Stimulated activated CD8-positive, alpha-beta memory T cell treated with anti-CD3 and anti-CD28 coated beads, Interleukin-15, amount 100 ng/mL, for 4 hours (primary cell): ENCODE measurements at places on chromosomes 7 and 10.

- DNase-seq, result no peak
These were observed 18.1 kb downstream of the STRA8 start for GRCh38 chr7:135251496-135252391.

DNA sequence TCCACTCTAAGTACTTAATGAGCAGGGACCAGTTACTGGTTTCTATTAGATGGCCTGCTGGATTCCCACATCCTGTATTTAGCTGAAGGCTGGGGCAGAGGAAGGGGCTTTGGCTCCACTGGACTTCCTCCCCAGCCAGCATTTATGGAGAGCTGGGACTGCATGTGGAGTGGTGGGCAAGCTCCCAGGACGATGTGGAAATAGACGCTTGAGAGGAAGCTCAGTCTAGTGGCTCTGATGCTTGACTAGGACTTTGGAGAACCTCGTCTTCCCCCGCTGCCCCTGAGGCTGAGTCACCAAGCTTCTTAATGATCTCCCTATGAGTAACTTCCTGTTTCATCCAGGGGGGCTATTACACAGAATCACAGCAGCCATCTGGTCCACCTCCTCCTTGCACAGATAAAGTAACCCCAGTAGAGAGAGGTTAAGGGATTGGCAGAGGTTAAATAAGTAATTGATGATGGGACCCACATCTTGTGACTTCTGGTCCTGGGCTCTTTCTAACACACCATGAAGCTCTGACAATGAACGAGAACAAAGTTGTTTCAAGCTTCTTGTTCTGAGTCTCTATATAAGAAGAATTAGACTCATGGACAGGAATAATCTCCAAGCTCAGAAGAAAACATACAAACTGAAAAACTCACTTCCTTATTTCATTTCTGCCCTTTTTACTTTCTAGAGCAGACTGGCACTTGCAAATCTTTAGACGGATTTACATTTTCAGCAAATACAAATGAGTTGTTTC lies 126.2 kb downstream of the PRPF18 start:
- peak; percentile 19 for DNase-seq

- no peak for DNase-seq
These were observed 122.9 kb upstream of the PPIF start for GRCh38 chr10:79224263-79224949.

GRCh38 chr10:29669149-29669548 lies 34.4 kb upstream of the SVIL start:
- no peak for DNase-seq

DNA sequence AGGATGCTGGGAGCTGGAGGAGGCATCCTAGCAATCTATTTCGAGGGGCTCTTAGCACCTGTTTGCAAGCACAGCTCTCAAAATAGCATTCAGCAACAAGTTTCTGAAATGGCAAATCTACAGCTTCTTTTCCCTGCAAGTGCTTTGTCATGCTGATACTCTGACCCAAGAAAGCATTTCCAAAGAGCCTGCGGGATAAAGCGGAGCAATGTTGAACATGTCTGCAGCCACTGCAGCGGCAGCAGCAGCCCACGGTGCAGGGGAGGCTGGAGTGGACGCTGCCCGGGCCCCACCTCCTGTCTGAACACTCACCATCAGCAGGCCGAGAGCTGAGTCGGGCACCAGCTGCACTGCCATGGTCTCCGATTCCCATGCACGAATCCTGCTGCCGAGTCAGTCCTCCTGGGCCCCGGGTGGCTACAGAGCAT lies 964 bp downstream of the FRMD4A start:
- no peak for DNase-seq

DNA sequence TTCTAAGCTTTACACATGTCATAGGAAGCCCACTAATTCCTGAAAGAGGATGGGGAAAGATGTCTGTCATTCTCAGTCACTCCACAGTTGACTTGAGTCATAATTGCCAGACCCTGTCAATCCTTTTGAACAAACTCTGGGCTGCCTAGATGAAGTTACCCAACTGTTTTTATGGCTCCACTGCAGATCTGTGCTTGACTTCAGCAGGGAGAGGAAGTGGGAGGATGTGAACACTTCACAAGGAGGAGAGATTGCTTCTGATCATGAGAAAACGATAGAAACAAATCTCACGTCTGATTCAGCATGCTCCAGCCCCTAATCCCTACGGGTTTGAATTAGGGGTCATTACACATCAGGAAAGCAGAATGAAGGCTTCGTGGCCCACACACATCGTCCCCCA lies 596.6 kb upstream of the CELF2 start:
- DNase-seq, result no peak

DNA sequence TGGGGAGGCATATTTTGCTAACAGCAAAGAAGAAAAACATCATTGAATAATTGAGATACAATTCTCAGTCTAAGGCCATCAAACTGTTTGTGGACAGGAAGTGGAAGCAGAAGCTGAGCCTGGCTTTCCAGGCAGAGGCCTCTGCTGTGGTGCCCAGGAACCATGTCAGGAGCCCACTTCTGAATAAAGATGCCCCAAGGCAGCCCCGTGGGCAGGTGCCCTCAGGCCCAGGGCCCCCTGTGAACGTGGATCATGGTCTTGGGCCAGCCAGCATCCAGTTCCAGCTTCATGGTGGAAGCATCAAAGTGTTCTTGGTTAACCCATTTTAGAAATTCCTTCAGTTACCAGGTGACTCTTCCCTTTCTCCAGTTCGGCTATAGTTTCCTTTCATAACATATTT lies 346.8 kb downstream of the PTPRN2 start:
- no peak for DNase-seq

DNA sequence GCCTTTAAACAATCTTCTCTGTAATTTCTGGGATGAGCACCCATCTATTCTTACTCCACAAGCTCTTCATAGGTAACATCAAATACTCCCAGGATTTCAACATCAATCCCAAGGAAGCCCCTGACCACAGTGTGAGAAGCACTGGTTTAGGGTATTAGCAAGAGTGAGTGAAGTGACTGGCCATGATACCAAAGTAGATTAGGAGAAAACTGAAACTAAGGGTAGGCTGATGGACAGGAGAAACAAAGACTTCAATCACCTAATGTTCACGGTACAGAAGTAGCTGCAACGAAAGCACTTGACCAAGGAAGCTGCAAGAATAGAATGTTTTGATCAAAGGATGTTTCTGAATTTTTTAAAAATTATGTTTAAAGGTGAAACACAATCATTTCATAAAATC lies 49.8 kb downstream of the LMBR1 start:
- no peak for DNase-seq

GRCh38 chr10:122249991-122250750 lies 20.9 kb upstream of the BTBD16 start:
- no peak for DNase-seq

DNA sequence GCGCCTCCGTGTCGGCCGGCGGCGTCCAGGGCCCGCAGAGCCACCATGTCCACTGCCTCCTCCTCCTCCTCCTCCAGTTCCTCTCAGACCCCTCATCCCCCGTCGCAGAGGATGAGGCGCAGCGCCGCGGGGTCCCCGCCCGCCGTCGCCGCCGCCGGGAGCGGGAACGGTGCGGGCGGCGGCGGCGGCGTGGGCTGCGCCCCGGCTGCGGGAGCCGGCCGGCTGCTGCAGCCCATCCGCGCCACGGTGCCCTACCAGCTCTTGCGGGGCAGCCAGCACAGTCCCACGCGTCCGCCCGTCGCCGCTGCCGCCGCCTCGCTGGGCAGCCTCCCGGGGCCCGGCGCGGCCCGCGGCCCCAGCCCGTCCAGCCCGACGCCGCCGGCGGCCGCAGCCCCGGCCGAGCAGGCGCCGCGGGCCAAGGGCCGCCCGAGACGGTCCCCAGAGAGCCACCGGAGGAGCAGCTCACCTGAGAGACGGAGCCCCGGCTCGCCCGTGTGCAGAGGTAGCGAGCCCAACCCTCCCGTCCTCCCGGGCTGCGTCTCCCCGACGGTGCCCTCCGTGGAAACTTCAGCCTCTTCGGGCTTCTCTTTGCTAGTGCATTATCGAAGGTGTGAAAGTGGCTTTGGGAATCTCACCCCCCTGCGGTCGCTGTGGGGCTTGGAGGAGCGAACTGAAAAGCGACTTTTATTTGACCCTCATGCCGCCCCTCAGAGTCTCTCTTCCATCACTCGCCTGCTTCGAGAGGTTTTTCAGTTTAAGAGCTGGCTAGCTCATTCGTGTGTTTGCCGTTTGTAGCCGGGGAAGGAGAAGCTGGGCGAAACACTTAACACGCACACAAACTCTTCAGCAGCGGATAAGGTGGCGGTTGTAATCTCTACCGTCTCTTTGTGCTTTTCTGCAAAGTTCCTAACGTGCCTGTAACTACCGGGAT lies 975 bp downstream of the GLCCI1 start:
- peak; percentile 26 for DNase-seq

- no peak for DNase-seq
These were observed 157.8 kb downstream of the ANLN start for GRCh38 chr7:36547416-36547815.

GRCh38 chr7:41886901-41887311 lies 184.0 kb upstream of the INHBA start:
- DNase-seq, result no peak

GRCh38 chr7:20650782-20651181 lies 35.3 kb downstream of the ABCB5 start:
- no peak for DNase-seq
